ENCODE measurements at places on chromosomes 16 and 17.

- DNase-seq, result no peak
Observed at GRCh38 chr16:50490828-50491227, 57.4 kb upstream of the NKD1 start.

DNA sequence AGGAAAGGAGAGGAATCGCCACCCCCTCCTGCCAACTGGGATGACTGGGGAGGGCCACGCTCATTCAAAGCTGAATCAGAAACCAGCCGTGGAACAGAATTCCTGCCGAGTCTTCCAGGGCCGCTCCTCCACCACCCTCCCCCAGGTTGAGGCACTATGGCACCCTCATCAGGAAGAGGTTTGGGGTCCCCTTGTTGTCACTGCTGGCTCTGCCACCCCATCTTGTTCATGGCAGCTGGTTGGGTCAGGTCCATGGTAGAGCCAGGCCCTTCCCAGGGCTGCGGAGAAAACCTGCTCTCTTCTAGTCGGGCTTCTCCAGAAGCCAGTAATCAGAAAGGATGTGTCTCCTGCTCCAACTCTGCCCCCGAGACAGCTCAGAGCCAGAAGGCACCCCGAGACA is 41.8 kb downstream of the KCNJ12 start:
- no peak for DNase-seq

GRCh38 chr17:4609761-4610160 is 25.4 kb downstream of the SMTNL2 start:
- no peak for DNase-seq

- DNase-seq, result no peak
Observed at GRCh38 chr17:65495122-65496055, 66.1 kb downstream of the AXIN2 start.

GRCh38 chr16:8489580-8489979 is 100.7 kb downstream of the TMEM114 start:
- no peak for DNase-seq

- no peak for DNase-seq
Observed at GRCh38 chr17:29179232-29180033, 765 bp downstream of the MYO18A start.

DNA sequence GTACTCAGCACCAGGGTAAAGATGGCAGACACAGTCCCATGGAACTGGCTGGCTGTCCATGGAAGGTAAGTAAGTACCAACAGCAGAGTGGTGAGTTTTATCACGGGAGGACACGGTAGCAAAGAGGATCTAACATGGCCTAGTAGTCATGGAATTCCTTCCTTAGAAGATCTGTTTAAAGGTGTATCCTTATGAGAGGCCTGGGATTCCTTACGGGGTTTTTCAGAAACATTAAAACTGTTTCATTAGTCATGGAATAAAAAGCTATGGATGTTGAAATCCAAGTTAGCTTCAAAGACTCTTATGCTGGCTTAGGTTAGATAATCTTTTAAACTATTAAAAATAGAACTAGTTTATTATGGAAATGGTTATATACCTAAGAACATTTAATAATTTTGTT is 7.4 kb downstream of the FTO start:
- DNase-seq, result no peak

DNA sequence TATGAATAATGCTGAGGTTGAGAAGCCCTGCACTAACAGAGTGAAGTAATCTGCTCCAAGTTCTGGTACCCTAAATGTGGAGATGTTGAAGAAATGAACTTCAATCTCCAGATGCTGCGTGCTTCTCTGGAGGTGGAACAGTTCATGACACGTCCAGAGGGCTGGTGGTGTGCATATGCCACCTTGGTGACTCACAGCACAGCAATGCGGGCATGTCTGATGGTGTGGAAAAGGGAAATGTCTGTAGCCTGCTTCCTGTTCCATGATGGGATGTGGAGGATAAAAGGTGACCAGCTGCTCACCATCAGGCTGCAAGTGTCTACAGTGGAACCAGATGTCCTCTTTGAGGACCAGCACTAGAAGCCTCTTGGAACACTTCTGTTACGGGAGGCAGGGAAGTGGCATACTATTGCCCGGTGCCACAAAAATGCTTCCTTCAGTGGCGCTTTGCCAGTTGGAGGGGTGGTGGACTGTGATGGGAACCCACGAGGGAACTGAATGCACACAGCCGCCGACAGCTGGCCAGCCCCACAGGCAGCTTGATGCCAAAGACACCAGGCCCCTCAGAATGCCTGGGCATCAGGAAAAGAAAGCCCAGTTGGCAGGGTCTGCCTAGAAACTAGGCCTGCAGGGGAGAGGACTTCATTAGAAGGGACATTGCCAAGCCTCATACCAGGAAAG is 19.9 kb downstream of the SNX11 start:
- no peak for DNase-seq

DNA sequence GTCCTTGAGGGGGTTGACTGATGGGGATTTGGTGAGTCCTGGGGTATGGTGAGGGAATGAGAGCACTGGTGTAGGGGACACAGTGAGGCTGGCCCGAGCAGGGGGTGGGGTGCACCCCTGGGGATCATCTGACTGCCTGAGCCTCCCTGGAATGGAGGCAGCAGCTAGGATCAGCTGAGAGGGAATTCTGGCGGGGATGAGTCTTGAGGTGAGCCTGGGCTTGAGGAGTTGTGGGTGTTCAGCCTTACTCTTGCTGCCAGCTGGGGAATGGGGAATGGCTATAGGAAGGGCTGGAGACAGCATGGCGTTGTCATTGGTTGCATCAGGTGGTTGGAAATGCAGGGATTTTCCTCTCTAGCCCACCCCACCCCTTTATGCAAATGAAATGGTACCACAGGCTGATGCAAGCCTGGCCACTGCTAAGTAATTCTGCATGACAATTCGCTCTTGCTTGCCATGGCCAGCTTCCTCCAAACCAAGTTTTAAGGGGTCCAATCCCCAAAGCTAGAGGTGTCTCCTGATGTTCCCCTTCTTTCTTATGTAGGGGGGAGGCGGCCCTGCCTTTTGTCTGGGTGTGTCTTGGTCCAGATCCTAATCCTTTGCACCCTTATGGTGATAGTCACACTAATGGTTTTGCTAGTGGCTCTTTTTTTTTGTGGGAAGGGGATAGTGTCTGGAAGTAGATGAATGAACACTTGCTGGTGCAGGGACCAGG is 7.5 kb downstream of the NFE2L1 start:
- DNase-seq, result no peak

GRCh38 chr16:31505483-31505882 is 2.7 kb downstream of the RUSF1 start:
- DNase-seq, result no peak

DNA sequence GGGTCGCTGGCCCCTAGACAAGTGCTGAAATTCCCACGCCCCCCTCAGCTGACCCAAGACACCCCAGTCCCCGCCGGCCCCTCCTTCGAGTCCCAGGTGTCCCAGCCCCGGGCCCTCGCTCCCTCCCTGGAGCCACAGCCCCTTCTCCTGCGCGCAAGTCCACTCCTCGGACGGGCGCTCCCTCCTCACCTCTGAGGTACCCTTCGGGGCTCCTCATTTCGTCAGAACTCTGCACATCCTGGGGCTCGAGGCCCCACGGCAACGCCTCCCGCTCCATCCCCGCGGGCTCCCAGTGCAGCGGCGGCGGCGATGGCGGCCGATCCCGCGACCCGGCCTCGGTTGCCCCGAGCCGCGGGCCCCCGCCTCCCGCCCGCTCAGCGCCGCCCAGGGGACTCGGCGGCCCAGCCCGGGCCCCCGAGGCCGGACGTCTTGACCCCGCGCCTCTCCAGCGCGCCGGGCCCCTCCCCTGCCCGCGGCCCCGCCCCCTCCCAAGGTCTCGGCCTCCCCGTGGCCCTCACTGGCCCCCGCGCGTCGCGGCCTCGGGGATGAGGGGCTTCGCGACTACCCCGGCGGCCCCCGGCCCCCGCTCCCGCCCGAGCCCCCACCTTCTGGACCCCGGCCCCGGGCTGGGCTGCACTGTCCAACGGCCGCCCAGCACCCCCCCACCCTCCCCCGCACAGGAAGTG is at the start of gene ZNF768:
TSS of gene ZNF768 (minus strand) at position 430 of the 686 bp plus-strand sequence. CDS start at position 277, 153 bp downstream.
- DNase-seq, result no peak

DNA sequence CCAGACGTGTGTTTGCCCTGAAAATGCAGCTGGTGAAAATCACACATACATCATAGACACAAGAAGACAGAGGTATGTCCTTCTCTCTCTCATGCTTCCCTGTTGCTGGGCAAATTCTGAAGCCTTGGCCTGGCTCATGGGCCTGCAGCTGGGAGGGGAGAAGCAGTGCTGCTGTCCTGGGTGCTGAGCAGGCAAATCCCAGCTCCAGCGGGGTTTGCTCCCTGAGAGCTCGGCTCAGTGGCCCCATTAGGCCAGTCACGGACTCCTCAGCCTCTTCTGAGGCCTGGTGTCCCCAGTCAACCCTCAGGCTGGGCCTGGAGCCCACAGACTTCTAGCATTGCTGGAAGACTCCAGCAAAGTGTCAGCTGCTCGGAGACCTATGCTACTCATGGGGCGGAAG is 11.7 kb downstream of the RHBDL3 start:
- DNase-seq, result no peak

GRCh38 chr16:3541527-3542155 is 35.6 kb downstream of the NLRC3 start:
- no peak for DNase-seq

- no peak for DNase-seq
Observed at GRCh38 chr17:14845591-14846281, 419.4 kb downstream of the PMP22 start.

DNA sequence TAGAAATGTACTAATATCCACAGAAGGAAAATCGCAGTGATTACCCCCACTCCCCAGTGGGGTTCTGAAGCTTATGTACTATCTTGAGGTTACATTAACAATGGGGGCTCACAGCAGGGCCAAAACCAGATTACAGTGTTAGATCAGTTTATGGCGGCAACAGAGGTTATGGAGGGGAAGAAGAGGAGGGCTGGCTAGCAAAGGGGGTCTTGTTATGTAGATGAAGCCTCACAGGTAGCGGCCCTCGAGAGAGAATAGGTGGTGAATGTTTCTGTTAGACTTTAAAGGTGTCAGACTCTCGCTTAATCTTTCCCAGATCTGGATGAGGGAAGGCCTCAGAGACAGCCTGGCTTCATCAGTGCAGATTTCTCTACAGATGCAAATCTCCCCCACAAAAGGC is 22.2 kb downstream of the RNF112 start:
- no peak for DNase-seq

DNA sequence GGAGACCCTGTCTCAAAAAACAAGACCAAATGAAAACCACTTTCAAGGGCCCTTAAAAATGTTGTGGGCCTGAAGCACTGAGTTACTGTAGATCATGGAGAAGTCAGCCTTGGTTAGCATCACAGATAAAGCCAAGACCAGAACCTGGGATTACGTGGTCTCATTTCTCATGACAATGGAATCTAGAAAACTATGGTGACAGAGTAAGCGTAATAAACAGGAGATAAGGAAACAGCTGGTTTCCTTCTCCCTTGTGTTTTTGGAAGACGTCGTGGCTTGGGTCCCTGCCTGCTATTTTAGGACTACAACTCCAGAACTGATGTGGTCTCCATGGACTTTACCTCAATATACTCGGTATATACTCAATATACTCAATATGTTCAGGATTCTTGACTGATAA is 180.7 kb upstream of the ZFHX3 start:
- peak; percentile 18 for DNase-seq

DNA sequence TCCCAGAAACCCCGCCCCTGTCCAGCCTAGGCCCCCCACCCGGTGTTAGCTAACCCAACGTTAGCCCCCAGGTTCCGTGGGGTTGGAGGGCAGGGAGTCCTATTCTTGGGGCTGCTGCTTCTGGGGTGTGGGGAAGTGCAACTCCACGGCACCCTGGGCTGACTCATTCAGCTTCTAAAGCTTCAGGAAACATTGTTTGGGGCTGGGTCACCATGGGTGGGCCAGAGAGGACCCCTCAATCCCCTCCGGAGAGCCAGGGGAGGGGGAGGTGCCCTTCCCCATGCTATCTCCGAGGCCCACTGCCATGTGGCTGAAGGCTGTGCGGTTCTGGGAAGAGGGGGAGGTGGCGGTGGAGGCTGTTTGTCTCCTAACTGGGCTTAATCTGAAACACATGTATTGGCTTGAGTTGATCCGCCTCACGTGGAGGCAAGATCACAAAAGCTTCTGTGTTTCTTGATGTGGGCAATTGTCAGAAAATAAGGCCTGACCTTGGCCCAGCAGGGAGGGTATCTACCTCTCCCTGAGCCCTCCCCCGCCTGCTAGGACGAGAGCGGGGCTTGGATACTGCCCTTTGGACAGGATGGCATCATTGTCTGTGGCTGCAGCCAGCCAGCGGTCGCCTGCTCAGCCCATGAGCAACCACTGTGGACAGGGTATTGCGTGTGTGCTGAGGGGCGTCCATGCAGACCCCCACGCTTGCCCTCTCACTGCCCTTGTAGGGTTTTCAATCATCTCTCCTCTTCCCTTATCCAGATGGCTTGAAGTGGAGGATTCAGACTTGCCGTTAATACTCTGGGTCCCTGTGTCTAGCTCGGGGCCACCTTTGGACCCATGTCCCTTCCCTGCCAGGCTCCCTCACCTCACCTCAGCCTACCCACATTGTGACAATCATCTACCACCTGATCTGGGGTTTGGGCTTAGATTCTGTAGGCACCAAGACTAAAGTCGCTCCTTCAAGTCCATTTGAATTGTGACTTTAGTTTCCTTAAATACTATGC is 1.3 kb downstream of the SERPINF1 start:
- DNase-seq, result no peak

- DNase-seq, result no peak
Observed at GRCh38 chr16:2960183-2961010, 3.7 kb upstream of the KREMEN2 start.

DNA sequence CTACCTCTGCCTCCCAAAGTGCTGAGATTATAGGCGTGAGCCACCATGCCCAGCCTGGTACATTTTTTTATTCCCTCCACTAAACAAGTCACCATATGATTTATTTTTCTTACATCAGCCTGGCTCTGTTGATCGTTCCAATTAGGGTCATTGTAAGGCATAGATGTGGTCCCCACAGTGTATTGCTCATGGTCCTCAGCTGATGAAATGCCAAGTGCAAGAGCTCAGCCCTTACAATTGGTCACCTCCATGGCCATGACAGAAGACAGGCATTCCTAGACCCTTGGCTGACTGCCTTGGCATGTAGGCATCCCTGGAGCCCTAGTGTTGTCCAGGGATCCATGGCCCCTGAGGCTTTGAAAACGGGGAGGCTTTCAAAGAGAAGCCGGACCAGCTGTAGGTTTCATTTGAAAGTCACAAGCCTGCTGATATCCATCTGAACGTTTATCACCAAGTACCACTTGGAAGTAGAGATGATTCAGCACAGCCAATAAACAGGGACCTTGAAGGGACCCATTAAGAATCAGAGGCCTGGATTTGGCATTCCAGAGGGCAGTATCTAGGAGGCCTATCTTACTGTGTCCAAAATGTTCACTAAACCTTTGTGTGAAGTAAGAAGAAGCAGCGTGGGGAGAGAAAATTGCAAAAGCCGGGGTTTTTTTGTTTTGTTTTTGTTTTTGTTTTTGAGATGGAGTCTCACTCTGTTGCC is 20.6 kb upstream of the PRKCA start:
- DNase-seq, result no peak

DNA sequence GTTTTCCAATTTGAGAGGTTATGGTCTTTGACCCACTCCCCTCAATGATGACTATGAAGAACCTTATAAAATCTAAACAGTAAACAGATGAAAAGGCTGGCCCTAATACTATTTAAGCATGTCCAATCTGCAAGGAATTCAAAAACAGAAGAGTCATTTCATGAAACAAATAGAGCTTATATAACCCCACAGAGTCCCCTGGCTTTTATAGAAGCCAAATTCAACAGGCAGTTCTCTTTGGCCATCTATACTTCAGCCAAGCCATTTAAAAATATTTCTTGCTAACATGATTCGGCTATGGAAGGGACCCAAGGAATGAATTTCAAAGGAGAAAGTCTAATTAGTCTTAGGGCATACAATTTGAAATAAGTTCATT is 43.4 kb downstream of the SPOP start:
- peak; percentile 10 for DNase-seq
